ENCODE measurements at places on chromosomes 12 and 14.

- peak; percentile 70 for DNase-seq
Measured at GRCh38 chr12:116662612-116663144, 75.2 kb downstream of the SPRING1 start.

DNA sequence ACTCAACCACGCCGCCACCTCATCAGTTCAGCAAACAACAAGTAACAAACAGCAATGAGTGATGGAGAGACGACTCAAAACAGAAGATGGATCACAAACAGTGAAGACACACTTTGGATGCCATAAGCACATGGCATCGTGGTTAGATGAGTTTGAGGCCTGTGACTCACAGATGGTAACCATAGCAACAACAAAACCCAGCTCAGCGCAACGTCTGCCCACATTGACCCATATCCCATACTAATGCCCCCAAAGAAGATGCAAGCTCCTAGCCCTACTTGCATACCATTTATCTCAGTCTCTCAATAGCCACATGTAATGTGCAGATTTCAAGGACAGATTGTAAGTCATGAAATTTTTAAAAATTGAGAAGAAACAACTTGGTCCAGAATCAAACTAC is 1322.3 kb upstream of the TMEM132C start:
- DNase-seq = no peak

GRCh38 chr14:57845802-57846531 is 19.9 kb downstream of the SLC35F4 start:
- DNase-seq = no peak

DNA sequence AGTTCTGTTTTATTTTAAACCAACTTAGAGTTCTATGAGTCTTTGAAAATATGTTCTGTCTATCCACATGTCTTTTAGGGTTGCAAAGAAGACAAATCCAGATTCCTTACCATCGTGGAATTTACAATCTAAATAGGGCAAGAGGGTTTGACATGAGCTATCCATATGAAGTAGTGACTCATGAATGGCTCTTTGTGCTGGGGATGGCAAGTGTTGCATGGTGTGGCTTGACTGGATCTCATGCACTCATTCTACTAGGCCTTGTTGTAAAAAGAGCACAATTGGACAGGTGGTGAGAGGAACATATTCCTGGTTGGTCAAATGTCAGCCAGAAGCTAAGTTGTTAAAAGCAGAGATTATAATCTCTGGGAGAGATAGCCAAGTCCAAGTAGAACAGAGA is 509.1 kb downstream of the DIO2 start:
- no peak for DNase-seq

GRCh38 chr14:36313898-36314297 is 6.5 kb downstream of the MBIP start:
- DNase-seq = no peak

- no peak for DNase-seq
Measured at GRCh38 chr12:90953956-90954421, 987 bp downstream of the CCER1 start.

DNA sequence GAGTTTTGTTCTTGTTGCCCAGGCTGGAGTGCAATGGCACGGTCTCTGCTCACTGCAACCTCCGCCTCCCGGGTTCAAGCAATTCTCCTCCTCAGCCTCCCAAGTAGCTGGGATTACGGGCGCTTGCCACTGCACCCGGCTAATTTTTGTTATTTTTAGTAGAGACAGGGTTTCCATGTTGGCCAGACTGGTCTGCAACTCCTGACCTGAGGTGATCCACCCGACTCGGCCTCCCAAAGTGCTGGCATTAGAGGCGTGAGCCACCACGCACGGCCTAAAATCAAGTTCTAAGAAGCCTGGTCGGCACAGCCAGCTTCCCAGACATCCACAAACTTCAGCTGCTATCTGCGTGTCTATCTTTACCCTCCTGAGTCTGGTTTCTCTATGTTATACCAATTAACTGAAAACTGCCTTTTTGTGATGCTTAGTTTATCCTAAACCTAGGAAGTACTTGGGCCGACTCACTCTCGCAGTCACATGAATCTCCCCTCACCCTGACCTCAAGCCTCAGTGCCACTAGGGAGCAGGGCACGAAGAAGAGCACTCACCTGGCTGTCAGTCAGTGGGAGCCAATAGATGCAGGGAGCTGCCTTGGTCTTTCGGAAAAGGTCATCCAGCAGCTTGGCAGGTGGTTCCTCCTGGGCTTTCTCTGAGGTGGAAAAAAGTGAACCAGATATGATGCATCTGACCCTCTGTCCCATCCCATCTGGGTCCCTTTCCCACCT is 3.4 kb upstream of the CDH24 start:
- no peak for DNase-seq

GRCh38 chr12:80205960-80206359 is 106.6 kb downstream of the OTOGL start:
- no peak for DNase-seq

DNA sequence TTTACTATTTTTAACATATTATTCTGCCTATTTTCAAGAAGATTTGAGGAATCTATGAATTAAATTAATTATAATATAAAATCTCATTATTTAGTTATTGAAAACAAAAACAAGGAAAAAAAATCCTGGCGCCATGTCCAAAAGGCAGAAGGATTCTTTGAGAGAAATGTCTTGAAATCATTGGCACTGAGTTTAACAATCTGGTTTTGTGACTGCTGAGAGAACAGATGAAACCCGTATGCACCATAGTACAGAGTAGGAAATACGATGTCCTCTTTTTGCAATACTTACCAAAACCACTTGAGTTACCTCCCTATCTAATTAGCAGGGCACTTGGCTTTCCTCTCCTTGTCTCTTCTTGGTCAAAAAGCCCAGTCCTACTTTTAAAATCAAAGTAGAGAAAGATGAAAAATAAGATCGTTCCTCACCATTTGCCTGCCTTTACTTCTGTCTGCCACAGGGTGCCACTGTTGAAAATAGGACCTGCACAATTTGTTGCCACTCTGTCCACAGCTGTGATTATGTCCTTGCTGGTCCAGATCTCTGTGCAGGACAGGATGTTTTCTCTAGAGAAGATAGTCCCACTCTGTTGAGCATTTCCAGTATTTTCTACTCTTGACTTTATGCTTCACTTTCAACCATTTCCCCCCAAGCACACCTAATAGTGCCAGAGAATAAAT is 179.7 kb downstream of the PDZRN4 start:
- DNase-seq = peak; percentile 10

DNA sequence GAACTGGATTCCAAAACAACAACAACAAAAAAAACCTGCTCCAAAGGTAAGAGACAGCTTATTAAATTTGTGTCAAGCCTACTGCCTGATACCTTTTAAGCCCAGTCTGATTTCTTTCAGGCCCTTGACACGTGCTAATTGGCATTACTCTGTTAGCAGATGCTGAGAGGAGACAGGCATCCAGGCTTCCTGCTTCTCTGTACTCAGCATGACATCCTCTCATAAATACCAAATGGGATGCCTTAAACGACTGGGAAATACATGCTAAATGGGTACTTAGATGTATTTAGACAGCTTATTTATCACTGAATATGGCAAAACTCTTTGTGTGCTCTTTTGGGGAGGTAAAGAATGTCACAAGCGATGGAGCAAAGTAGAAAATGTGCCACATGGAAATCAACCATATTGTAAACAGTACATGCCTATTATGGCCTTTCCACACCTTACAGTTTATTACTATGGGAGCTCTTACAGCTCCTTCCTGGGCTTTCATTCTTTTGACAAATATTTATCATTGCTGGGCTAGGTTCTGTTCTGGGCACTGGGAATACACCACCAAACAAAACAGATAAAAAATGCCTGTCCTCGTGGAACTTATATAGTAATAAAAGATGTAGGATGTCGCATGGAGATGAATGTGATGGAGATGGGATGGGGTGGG is 11.5 kb upstream of the PCED1B start:
- DNase-seq = no peak

DNA sequence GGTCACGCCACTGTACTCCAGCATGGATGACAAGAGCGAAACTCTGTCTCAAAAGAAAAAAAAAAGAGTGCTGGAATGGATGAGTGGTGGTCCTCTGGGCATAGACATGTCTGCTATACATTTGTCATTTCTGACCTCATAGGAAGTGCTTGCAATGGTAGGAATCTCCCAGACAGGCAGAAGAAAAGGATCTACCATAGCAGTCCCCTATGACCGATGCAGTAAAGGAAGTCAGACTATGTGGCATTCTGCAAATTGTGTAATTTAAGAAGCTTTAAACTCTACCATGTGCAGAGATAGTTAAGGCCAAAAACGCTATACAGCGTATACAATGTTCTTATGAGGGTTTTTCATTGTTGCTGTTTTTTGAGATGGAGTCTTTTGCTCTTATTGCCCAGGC is 24.7 kb upstream of the RAP1B start:
- no peak for DNase-seq

GRCh38 chr14:77158175-77158881 is 16.7 kb upstream of the ZDHHC22 start:
- no peak for DNase-seq

DNA sequence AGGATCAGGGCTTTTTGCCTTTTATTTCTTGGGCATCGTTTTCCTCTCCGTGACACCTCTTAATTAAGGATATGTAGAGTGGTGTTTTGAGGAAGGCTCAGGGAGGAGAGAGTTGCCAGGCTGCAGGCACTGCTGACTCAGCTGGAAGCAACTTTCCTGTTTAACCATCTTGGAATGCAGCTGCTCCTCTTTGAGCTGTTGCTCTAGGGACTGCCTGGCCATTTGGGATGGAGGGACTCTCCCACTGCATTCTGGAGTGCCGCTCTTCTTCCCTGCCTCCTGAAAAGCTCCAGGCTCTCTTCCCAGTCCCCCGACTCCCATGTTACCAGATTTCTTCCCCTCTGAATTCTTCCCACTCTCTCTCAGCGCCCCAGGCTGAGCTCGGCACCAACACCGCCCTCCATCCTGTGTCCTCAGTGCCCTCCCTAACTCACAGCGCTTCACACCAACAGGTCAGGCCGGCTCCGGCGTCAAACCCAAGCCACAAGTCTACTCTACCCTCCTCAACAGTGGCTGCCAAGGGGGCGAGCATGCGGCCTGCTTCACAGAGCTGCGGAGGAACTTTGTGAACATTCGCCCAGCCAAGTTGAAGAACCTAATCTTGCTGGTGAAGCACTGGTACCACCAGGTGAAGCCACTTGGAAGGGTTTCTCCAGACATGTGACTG is 5.9 kb downstream of the OAS3 start:
- no peak for DNase-seq

- no peak for DNase-seq
Measured at GRCh38 chr14:68404652-68405183, 388.1 kb downstream of the ZFP36L1 start.

- peak; percentile 87 for DNase-seq
Measured at GRCh38 chr14:91348845-91349465, 68.7 kb downstream of the CCDC88C start.

- DNase-seq = no peak
Measured at GRCh38 chr12:7361265-7361664, 57.4 kb downstream of the ACSM4 start.

- DNase-seq = no peak
Measured at GRCh38 chr12:5220835-5221234, 177.2 kb downstream of the KCNA5 start.

GRCh38 chr14:61703342-61704129 is 8.2 kb downstream of the HIF1A start:
- DNase-seq = no peak

DNA sequence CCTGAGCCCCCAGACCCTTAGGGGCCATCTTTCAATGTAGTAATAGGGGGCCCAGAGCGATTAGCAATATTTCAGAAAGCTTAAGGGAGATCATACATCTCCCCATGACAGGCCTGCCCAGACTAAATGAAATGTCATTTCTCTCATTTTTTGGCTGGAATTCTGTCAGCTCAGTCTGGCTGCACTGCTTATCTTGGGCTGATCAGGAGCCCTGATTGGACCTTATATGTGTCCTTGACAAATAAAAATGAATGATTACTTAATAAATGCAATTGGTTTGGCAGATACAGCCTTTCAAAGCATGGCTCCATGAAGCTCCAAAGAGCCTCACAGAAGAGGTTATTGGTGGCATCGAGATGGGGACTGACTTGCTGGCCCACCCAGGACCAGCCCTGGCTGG is 121.9 kb downstream of the ADCK1 start:
- no peak for DNase-seq

DNA sequence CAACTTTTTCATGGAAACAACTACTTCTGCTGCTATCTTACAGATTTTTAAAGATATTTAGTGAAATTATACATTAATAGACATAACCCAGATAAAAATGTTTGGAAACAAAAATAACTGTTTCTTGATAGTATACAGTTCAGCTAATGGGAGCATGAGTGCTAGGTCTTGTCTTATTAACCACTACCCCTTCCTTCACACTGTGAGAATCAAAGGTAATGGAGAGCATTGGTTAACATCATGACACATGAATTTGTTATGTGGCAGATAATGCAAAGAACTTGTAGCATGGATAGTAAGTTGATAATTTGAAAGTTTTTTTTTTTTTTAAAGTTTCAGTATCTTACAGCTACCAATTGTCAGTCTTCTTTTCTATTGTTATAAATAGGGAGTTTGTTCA is 44.2 kb downstream of the CCDC91 start:
- DNase-seq = no peak

- peak; percentile 56 for DNase-seq
Measured at GRCh38 chr12:91887957-91888356, 257.7 kb downstream of the BTG1 start.

DNA sequence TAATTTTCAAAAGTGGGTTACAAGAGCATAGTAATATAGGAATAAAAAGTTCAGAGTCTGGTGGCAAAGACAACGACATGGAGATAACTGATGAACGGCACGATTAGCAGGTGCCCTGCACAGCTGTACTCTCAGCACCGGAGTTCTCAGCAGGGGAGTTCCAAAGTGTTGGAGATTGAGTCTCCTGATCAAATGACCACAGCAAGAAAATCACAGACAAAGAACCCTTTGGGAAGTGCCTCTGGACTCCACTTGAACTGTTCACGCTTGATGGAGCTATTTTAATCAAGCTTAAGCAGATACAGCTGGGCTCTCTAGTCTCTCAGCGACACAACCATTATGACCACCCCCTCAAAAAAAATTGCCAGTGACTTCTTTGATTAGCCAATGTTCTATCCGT is 153.1 kb downstream of the ALG10B start:
- DNase-seq = no peak

GRCh38 chr14:56147986-56148901 is 30.0 kb downstream of the PELI2 start:
- DNase-seq = peak; percentile 42

Data from suppressor macrophage (primary cell).